Hepatocyte (in vitro differentiated cells): ENCODE measurements at places on chromosomes 13 and 19. TPM values are rescaled to one million over a fixed set of nuclear protein-coding genes. Genes with fewer than 3 reads are reported as not detected.

ATP13A1 gene
- polyA plus RNA-seq, result 92.0 and 97.5 TPM in 2 replicates

ETV2 gene
- 0.79 and 3.5 TPM in 2 replicates for polyA plus RNA-seq

CD37 gene
- polyA plus RNA-seq, result 6.6 and 12.4 TPM in 2 replicates

ZNF581 gene
- 14.2 and 22.5 TPM in 2 replicates for polyA plus RNA-seq

ZNF570 gene
- 1.2 and 1.8 TPM in 2 replicates for polyA plus RNA-seq

IFNL1 gene
- not detected in 2 replicates for polyA plus RNA-seq

DNA sequence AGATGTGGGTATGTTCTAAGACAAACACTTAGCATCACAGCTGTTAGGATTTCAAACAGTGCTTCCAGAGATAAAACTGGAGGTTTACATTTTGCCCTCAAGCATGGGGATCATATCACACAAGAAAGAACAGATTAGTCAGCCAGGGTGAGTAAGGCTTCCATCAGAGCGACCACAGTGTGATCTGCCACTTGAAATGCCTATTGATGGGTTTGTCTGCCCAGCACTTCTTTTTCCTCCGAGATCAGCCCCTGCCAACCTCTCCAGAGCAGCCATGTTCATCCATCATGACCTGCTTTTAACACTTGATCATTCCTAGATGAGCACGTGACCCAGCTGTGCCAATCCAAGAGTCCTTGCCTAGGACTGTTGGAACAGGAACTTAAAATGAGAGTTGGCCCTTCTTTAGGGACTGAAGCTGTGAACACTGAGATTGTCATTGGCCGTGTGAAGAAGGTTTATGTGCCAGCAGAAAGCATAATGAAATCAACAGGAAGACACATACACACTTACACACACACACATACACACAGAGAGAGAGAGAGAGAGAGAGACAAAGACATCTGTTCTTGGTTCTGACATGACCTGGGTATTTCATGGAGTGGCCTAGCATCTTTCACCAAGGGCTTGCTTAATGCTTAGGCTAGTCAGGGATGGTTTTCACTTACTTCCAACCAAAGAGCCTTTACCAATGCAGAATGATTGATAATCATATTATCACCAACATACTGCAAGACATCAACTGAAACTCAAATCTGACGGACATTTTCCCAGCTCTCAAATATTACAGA is 5.2 kb upstream of the CEBPG start:
- DNase-seq, result no peak

DNA sequence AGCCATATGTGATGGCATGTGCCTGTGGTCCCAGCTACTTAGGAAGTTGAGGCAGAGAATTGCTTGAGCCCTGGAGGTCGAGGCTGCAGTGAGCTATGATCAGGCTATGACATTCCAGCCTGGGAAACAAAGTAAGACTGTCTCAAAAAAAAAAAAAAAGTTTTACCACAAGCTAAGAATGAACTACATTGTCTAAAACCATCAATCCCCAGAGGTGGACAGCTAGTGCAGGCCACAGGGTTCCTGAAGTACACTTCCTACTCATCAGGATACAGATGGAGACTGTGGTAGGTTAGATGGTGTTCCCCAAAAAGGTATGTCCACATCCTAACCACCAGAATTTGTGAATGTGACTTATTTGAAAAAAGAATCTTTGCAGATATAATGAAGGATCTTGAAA is 63.5 kb upstream of the DOCK9 start:
- DNase-seq, result no peak

DNA sequence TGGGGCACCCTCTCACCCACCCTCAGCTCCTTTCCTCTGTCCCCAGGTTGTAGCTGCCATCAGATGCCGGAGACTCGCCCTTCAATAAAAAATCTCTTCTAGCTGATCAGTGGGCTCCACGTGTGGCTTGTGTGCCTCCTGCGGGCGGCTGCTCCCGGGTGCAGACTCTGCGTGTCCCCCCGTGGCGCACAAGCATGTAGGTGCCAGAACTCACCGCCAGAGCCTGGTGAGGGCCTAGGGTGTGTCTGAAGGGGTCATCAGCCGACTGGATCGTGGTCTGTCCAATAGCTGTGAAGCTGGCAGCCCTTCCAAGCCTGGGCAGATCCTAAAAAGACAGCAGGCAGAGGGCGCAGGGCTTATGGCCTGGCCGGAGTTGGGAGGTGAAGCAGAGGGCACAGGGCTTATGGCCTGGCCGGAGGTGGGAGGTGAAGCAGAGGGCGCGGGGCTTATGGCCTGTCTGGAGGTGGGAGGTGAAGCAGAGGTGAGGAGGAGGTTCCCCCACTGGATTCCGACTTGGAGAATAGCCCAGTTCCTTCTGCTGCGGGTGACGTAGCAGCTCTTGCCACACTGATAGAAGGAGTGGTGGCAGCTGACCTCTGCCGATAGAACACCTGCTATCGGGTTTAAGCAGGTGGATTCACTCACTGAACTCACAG is 11.7 kb downstream of the NOP53 start:
- DNase-seq, result no peak

DNA sequence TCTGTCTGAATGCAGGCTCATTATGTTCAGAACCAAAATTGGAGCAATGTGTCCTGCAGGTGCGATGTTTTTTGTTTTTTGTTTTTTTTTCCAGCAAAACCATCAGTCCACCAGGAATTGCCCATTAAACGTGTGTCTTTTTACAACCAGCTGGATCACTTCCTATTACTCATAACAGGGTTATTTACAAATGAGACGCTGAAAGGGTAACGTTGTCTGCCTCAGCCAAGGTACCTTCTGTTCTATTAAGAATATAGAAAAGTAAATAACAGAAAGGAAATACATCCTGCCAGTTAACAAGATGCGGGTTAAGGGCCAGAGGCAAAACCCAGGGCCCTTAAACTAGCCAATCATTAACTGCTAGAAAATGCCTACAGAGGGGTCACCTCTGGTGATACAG is 590.4 kb downstream of the TBC1D4 start:
- no peak for DNase-seq

DNA sequence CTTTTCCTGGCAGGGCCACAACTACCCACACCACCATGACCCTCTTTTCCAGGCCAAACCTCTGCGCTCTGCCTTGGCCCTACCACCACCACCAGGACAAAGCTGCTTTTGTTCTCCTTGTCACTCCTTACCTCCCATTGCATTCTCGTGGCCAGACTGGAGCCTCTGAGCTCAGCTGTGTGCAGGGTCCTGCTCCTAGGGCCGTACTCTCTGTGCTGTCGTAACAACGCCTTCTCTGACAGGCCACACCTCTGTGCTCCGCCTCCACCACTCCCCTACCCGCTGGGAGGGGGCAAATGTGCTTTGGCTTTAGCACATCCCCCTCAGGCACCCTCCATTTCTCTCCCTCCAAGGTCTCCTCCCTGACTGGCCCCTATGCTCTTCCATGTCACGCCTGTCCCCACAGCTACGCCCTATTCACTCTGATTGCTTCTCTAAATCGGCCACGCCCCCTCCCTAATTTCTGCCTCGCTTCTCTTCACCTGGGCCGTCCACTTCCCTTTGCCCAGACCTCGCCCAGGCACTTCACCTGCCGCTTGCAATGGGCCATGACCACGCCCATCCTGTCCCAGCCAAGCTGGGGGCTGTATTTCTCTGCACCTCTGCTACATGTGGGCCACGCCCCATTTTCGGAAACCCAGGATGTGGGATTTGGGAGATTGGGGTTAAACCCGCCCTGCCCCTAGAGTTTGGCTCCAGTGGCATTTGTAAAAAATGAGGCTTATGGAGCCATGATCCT is 472.3 kb downstream of the KLF12 start:
- DNase-seq, result no peak

GRCh38 chr19:35781650-35782049 is 6.3 kb downstream of the ARHGAP33 start:
- no peak for DNase-seq

DNA sequence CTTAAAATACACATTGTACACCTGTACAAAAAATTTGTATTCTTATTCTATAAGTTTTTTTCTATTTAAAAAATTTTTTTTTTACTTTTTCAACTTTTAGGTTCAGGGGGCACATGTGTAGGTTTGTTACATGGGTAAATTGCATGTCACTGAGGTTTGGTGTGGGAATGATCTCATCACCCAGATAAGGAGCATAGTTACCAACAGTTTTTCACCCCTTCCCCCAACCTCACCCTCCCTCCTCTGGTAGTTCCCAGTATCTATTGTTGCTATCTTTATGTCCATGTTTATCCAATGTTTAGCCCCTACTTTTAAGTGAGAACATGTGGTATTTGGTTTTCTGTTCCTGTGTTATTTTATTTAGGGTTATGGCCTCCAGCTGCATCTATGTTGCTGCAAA is 89.9 kb downstream of the CDK8 start:
- DNase-seq, result no peak

DNA sequence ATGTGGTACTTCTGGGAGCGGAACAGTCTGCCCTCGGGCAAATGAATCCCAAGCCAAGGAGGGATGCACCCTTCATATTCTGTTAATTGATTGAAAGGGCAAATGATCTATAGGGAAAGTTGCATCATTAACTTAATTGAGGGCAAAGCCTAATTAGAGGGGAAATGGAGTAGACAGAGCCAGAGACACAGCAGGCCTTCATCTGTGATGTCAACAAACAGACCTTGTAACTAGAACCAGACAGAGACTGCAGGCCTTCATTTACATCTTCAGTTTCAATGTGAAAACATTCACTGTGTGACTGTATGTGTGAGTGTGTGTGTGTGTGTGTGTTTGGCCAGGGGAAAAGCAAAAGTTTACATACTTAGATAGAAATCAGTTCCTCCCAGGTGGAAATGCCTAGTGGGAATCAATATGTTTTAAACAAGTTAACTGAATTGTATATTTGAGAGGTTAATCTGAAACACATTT is 126.4 kb downstream of the SPRY2 start:
- peak; percentile 11 for DNase-seq

GRCh38 chr13:28493740-28494503 is 1.0 kb downstream of the FLT1 start:
- DNase-seq, result no peak

DNA sequence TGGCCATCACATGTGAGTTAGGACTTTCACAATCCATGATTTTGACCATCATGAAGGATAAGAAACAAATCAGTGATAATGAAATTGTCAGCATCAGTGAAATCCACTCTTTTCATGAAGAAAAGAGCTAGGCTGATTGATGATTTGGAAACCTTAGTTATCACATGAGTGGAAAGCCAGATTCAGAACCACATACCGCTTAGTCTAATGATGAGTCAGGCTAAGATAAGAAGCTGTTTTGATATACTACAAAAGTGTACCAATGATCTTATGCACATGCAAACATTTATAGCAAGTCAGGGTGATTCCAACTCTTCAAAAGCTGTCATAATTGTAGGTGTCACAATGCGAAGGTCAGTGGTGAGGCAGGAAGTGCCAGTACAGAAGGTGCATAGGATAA is 519.3 kb downstream of the GPC6 start:
- DNase-seq, result no peak

DNA sequence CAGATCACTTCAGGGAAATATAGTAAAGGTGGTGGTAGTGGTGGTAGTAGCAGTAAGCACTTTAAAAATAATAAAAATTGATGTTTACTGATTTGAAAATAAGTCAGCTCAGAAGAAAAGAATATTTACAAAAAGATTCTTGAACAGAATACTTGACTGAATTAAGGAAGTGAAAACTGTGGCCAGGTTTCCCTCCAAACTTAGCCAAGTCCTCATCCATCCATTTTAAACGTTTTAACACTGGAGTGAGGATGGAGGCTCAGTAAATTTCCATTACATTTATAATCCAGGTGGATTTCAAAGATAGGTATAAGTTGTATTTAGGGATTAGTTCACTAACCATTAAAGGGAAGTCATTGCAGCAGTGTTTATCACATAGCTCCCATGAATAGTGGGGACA is 221.5 kb downstream of the RGCC start:
- DNase-seq, result no peak

GRCh38 chr13:40189898-40190630 is 476.4 kb downstream of the FOXO1 start:
- DNase-seq, result peak; percentile 45

- DNase-seq, result no peak
Observed at GRCh38 chr13:45191874-45192273, 9.0 kb downstream of the KCTD4 start.
